ENCODE measurements at places on chromosomes 11 and 22. TPM values are rescaled to one million over a fixed set of nuclear protein-coding genes. Genes with fewer than 3 reads are reported as not detected.
A peak's percentile ranks its signal among the peaks of the same experiment; 100 is the strongest.

GRCh38 chr11:95068549-95068948 is 1.8 kb downstream of the SRSF8 start:
- peak; percentile 87 for DNase-seq

- no peak for DNase-seq
Measured at GRCh38 chr11:129035244-129035643, 92.6 kb upstream of the TP53AIP1 start.

GRCh38 chr22:43411869-43412807 is at the start of gene MPPED1:
Gene MPPED1 (plus strand): TSS chr22:43412014. CDS start chr22:43424986, 12,972 bp downstream.
- no peak for DNase-seq

FXYD6 gene
- polyA plus RNA-seq: 132 TPM

DKK3 gene
- 47.6 TPM for polyA plus RNA-seq

All from left renal pelvis (tissue), 4 donors.